KBM-7 (cell line): ENCODE measurements at places on chromosomes 4 and X.

DNA sequence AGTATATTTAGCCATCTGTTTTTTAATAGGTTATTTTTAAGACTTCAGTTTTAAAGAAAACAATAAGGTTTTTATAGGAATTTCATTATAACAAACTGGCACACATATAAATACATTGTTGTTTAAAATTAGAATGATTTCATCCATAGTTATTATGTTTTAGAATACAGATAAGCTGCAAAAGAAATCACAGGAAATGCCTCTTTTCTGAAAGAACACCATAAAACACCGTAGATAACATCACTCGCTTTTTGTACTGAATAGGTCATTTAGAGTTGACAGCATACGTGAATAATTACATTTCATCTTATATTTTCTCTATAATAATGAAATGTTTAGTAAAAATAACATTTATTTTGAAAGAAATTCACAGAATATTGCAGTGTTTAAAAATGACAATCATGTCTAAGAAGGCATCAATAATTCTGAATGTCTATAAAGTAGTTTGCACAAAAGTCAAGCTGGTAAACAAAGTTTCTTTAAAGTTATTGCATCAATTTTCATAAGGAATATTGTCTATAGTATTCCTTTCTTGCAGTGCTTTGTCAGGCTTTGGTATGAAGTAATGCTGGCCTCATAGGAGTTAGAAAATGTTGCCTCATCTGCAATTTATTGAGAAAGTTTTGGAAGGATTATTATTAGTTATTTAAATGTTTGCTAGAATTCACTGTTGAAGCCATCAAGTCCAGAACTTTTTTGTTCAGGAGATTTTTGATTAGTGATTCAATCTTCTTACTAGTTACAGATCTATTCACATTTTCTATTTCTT is 17.9 kb upstream of the VEGFC start:
- DNase-seq = no peak

- DNase-seq = no peak
These were observed 69.3 kb upstream of the IL2 start for GRCh38 chr4:122525865-122526264.

DNA sequence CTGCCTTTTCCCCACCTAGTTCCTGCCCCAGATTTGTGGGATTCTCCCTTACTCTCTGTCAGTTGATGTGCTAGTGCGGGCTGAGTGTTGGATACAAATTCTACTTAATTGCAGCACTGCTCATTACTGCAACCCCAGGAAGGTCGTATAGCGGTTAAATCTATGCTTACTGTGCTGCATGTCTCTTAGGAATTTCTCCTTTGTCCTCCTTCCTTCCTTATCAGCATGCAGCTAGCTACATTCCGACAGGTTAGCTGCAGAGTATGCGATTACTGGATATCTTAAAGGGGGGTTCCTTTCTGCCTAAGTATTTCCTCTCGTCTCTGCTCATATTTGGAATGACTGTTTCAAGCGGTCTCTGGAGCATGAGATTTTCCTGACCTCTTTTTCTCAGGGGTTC is 662.8 kb downstream of the TLL1 start:
- no peak for DNase-seq

- no peak for DNase-seq
These were observed 328.3 kb downstream of the UNC5C start for GRCh38 chr4:95220205-95221175.

- DNase-seq = no peak
These were observed 29.9 kb upstream of the HTRA3 start for GRCh38 chr4:8239661-8240060.

- no peak for DNase-seq
These were observed 228.6 kb downstream of the ADAM29 start for GRCh38 chr4:175146799-175147198.

- DNase-seq = no peak
These were observed 120.4 kb downstream of the CHIC1 start for GRCh38 chrX:73683236-73683859.

GRCh38 chrX:720825-721224 is 90.2 kb downstream of the SHOX start:
- no peak for DNase-seq
